WERI-Rb-1 (cell line): ENCODE measurements at places on chromosomes 7 and 10.

DNA sequence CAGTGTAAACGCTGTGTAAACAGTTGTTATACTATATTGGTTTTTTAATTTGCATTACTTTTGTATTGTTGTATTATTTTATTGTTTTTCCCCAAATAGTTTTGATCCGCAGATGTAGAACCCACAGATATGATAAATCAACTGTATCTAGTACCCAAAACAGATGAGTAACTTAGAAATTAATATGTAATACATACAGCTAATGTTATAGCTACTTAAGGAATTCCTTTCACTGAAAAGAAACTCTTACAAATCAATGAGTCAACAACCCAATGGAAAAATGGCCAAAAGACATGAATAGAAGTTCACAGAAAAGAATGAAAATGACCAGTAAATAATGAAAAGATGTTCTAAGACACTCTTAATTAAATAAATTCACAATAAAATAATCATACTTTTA lies 32.3 kb upstream of the ARL4A start:
- DNase-seq: no peak

- DNase-seq: no peak
Measured at GRCh38 chr10:132876131-132876860, 66.1 kb downstream of the CFAP46 start.

GRCh38 chr10:74322141-74322540 lies 171.1 kb downstream of the ADK start:
- DNase-seq: no peak

GRCh38 chr10:128178302-128178958 lies 52.2 kb upstream of the MKI67 start:
- peak; percentile 59 for DNase-seq

GRCh38 chr10:86102451-86102850 lies 264.1 kb downstream of the GRID1 start:
- DNase-seq: no peak

GRCh38 chr10:97519342-97519741 lies 20.6 kb downstream of the UBTD1 start:
- DNase-seq: no peak

DNA sequence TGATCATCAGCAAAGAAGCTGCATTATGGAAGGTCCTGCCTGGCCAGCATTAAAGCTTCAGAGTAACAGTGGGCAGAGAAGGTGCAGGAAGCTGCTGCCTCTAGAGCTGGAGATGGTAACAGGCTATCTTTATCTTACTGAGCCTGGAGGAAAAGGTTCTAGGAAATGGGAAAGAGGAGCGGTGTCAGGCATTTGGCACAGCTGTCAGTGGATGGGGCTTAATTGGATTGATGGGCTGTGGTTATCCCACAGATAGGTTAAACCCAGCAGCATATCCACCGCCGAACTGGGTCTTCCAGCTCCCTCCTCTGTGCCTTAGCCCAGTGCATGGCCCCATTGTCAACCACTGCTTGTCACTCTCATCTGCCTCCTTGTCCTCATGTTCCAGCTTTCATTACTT lies 127.6 kb downstream of the CCNY start:
- peak; percentile 17 for DNase-seq

DNA sequence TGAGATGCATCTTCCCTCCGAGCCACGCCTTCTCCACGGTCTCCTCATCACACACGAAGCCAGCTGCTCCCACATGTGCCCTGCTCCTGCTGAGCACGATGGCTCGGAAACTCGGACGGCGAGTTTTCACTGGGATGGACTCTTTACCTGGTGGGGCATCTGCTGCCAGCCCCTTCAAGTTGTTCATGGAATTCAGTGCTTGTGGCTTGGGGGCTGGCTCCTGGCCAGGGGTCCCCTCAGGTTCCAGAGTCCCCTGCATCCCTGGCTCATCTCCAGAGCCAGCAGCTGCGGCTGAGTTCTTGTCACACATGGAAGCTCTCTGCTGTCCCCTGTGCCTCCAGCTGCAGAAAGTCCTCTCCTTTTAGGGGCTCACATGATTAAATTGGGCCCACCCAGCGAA lies 654.0 kb downstream of the SDK1 start:
- DNase-seq: no peak

GRCh38 chr10:24674892-24675632 lies 48.6 kb downstream of the ARHGAP21 start:
- no peak for DNase-seq

DNA sequence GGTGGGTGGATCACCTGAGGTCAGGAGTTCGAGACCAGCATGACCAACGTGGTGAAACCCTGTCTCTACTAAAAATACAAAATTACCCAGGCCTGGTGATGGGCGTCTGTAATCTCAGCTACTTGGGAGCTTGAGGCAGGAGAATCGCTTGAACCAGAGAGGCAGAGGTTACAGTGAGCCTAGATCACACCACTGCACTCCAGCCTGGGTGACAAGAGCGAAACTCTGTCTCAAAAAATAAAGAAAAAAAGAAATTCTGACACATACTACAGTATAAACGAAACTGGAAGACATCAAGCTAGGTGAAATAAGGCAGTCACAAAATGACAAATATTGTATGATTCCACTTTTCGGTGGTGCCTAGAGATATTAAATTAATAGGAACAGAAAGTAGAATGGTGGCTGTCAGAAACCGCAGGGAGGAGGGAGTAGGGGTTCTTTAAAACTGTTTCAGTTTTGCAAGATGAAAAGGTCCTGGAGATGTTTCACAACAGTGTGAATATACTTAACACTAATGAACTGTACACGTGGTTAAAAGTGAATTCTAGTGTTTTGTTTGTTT lies 23.2 kb downstream of the PILRA start:
- DNase-seq: no peak

DNA sequence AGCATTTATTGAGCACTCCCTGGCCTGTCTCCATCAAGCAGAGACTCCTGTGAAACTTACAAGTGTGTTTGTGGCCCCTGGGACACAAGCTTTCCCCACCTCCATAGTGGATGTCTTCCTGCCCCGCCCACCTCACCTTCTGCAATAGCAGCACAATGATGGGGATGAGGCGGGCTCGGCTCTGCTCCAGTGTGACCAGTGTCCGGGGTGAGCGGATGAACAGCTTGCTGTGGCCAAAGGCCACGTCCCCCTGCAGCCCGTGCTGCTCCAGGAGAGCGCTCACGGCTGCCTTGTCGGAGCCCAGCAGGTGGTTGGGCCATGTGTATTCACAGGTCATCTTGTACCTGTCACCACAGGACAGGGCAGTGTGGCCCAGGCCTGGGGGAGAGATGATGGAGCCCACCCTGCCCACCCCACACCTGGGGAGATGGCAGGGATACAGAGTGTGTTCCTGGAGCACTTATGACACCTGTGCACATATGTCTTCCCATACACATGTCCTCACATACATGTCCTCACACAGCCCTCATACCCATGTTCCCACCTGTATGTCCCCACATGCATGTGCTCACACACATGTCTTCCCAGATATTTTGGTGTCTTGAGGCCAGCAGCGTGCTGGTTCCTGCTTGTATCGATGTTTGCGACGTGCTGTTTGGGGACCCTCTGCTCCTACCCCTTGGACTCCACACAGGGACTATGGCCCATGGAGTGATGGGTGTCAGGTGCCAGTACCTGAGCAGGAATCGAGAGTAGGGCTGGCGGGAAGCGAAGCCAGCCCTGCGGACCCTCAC lies 12.7 kb downstream of the MYO1G start:
- no peak for DNase-seq

- no peak for DNase-seq
Measured at GRCh38 chr10:97852840-97853405, 3.3 kb downstream of the GOLGA7B start.

DNA sequence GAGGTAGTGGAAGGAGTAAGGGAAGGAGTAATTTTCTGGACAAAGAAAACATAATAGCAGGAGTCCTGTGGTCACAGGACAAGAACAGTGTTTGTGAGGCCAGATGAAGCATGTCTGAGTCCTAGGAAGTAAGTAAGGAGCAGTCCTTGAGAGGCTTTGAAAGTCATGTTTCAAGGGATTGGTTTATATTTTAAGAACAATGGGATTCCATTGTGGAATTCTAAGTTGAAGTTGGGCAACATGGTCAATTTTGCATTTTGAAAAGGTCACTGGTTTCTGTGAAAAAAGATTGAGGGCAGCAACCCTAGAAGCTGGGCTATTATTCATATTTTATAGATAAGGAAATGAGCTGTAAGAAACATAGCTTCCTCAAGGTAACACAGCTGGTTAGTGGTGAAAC lies 10.8 kb upstream of the SLC25A28 start:
- no peak for DNase-seq

DNA sequence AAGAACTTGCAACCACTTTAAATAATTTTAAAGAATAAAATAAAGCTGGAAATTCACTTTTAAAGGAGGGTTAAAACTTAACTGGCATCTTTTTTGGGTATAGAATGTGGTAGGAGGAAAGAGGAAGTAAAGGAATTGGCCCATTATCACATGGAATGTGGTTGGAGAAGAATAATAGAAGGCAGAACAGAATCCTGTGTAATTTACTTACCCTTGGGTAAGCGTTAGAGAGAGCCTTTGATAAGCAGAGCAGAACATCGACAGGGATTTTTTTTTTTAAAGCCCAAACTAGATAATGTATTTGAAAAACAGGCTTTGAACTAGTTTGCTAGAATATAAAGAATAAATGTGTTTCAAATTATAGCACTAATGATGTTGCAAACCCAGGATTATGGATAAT lies 199.8 kb upstream of the KIAA1217 start:
- DNase-seq: no peak

GRCh38 chr10:94524146-94524545 lies 21.4 kb upstream of the HELLS start:
- no peak for DNase-seq

- no peak for DNase-seq
Measured at GRCh38 chr7:117146059-117146458, 176.8 kb downstream of the WNT2 start.

GRCh38 chr7:44914992-44915607 lies 29.8 kb upstream of the PURB start:
- no peak for DNase-seq

- no peak for DNase-seq
Measured at GRCh38 chr10:84012831-84013458, 126.4 kb upstream of the GHITM start.

GRCh38 chr10:11605807-11606408 lies 5.5 kb downstream of the USP6NL start:
- DNase-seq: no peak

DNA sequence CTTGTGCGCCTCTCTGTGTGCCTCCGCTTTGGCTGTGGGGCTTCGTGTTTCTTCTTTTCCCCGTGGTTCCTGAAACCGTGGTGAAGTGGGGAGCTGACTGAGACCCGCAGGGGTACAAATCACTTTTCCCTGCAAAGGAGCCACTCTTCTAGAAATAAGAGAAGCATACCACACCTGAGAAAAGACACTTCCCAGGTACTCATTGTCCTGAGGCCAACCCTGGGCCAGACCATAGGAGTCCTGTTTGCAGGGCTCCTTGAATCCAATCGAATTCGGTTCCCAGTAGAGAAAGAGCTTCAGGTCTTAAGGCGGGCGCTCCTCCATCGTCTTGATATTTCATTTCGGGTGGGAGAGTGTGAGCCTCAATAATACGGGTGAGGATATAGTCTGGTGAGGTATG lies 32.4 kb upstream of the ZNF273 start:
- no peak for DNase-seq

GRCh38 chr7:55314967-55315366 lies 50.2 kb upstream of the LANCL2 start:
- no peak for DNase-seq

- DNase-seq: peak; percentile 84
Measured at GRCh38 chr7:1667566-1668395, 2.3 kb upstream of the ELFN1 start.

DNA sequence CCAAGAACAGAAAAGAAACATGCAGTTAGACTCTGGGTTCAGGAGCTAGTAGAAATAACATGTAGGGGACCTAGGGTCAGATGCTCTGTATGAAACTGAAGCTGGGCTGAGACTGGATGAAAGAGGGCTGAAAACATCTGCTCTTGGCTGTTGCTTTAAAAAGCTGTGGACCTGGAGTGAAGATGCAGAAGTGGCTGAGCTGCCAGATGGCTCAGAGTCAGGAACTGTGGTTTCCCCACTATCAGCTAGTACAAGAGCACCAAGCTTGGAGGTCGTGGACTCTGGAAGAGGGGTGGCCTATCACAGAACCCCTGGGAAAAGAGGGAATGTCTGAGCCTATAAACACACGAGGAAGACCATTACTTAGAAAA lies 5.9 kb downstream of the ADK start:
- DNase-seq: no peak

DNA sequence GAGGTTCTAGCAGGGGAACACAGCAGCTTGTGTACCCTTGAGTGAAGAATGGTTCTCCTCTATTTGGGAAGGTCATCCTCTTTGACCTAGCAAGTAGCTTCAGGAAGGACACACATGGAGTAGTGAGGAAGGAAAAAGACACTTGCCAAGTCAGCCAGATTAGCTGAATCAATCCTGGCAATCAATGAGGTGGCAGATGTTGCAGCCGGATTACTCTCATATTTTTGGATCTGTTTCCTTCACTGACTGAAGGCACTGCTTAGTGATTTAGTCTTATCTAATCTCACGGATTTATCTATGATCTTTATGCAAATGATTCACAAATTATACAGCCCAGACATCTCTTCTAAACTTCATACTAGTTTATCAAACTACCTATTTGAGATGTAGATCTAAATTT lies 218.8 kb downstream of the GPR158 start:
- DNase-seq: peak; percentile 33

GRCh38 chr10:33616956-33617355 lies 282.5 kb upstream of the NRP1 start:
- DNase-seq: no peak
